ENCODE measurements at places on chromosomes 2 and 18.

- DNase-seq: no peak
Measured at GRCh38 chr2:234320066-234320465, 176.8 kb downstream of the ARL4C start.

DNA sequence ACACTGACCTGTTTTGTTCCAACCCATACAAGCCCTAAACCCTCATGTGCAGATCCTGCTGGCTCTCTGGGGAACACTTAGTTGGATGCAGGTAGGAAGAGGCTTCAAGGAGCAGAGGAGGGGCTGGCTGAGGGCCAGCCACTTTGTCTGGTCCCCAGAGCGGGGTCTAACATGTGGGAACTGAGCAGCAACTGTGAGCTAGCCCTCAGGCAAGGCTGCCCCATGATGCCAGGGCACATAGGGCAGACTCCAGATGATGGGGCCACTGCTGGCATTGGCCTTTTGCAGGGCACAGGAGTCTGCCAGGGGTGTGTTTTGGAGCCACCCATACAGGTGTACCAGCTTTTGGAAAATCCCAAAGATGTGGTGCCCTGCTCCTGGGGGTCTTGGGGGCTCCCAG is 67.7 kb downstream of the HPCAL1 start:
- no peak for DNase-seq

GRCh38 chr18:8354304-8354703 is 254.9 kb upstream of the RAB12 start:
- DNase-seq: no peak

- no peak for DNase-seq
Measured at GRCh38 chr2:18522484-18523146, 37.8 kb downstream of the RDH14 start.

All from prostate gland (tissue), 2 donors.